Cardiac muscle cell (in vitro differentiated cells and primary cell): ENCODE measurements at places on chromosomes 1 and 21. TPM values are rescaled to one million over a fixed set of nuclear protein-coding genes. Genes with fewer than 3 reads are reported as not detected.
A peak's percentile ranks its signal among the peaks of the same experiment; 100 is the strongest.

- no peak overlapping the region for H3K4me3 ChIP-seq
- DNase-seq: no peak
- no peak overlapping the region for H3K27ac ChIP-seq
- H3K4me1 ChIP-seq: peaks cover 21% of the 10 kb centered on the region
These were observed 125.3 kb upstream of the HMGB4 start for GRCh38 chr1:33738536-33738935.

DNA sequence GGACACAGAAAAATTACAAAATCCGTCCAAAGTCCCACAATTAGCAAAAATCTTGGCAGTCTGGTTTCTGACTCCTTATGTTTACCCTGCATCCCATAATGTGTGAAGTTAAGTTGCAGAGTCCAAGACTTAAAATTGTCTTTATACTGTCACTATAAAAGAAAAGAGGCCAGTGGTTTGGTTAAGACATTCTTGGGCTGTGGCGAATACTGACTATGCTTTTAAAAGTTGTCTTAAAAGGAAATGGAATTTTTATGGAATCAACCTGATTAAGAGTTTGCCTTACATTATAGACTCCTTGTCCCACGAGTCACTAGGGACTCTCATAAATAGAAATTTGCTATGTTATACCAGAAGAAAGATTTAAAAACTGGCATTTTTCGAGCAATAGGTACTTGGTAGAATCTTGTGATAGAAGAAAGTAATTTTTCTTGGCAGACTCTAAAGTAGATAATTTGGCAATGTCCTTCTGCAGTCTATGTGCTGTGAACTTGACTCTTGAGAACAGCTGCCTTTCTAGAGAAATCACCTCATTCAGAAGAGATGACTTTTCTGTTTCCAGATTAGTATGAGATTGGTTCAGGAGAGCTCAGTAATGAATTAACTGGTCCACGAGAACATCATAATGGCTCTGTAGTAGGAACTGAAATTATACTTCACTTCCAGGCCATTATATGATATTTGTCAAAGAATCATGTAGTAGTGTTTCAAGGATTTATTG is 31.8 kb downstream of the NTNG1 start:
- DNase-seq: no peak
- no peaks in the 10 kb centered on the region for H3K27me3 ChIP-seq
- no peaks in the 10 kb centered on the region for H3K36me3 ChIP-seq
- no peak overlapping the region for H3K27ac ChIP-seq
- H3K4me1 ChIP-seq: no peaks in the 10 kb centered on the region

DNA sequence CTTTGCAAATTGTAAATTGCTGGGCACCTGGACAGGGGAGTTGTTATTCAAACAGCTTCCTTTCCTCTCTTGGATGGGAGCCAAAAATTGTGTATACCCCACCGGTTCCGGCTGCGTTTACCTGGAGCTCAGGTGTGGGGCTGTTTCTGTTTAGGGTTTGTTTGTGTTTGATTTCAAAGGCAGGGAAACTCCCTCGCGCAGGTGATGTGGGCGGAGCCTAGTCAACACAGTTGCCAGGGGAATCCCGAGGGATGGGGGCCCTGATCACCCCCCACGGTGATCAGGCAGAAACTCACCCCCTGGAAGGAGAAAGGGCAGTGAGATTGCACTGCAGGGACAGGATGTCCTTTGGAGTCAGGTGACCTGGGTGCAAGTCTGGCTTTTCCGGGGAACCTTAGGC is 28.3 kb downstream of the CDCP2 start:
- no peak overlapping the region for H3K27ac ChIP-seq
- no peak for DNase-seq
- H3K4me3 ChIP-seq: no peak overlapping the region

- peak overlapping the region; percentile 94 for H3K27ac ChIP-seq
- peak overlapping the region; percentile 16 for H3K4me3 ChIP-seq
These were observed 417.0 kb upstream of the ESRRG start for GRCh38 chr1:217140041-217140901.

DNA sequence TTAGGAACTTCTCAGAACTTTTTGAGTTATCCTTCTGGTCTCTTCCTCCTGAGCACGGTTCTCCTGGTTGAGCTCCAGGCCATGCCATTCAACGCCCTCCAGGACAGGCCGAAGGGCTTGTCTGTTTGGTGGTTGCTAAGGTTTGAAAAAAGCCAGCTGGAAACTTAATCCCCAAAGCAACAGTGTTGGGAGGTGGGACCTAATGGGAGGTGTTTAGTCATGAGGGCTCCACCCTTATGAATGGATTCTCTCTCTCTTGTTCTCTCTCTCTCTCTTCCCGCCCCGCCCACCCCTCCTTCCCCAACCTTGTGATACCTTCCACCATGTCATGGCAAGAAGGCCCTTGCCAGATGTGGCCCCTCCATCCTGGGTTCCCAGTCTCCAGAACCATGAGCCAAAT is 829 bp downstream of the KCNE1 start:
- H3K4me3 ChIP-seq: no peak overlapping the region
- no peaks in the 10 kb centered on the region for H3K27me3 ChIP-seq
- no peaks in the 10 kb centered on the region for H3K36me3 ChIP-seq
- H3K27ac ChIP-seq: no peak overlapping the region

- no peak for DNase-seq
- no peak overlapping the region for H3K4me3 ChIP-seq
- H3K27me3 ChIP-seq: no peaks in the 10 kb centered on the region
- H3K36me3 ChIP-seq: no peaks in the 10 kb centered on the region
- H3K4me1 ChIP-seq: peaks cover 4% of the 10 kb centered on the region
These were observed 588.3 kb downstream of the LMO4 start for GRCh38 chr1:87916965-87917364.

DNA sequence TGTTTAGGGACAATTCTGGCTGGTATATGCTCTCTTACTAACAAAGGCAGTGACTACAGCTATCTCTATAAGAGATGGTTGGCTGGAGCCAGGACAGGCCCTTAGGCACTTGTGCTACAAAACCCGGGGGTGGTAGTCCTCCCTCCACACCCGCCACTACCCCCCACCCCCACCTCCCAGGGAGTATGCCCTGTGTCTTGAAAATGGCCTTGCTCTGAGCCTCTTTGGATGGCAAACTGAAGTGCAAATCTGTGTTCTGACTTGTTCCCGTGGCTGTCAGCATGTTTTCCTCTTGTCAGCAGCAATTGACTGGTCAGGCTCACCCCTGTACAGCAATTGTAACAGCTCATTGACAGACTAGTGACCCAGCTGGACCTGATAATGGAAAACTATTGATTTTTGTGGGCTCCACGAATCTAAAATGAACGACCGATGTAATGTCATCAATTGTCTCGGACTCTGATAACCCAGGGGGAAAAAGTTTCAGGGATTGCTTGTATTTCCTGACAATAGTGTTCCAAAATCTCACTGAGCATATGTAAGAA is 139.4 kb upstream of the BARHL2 start:
- no peaks in the 10 kb centered on the region for H3K4me1 ChIP-seq
- no peak for DNase-seq
- no peak overlapping the region for H3K4me3 ChIP-seq
- H3K36me3 ChIP-seq: no peaks in the 10 kb centered on the region
- no peak overlapping the region for H3K27ac ChIP-seq

DNA sequence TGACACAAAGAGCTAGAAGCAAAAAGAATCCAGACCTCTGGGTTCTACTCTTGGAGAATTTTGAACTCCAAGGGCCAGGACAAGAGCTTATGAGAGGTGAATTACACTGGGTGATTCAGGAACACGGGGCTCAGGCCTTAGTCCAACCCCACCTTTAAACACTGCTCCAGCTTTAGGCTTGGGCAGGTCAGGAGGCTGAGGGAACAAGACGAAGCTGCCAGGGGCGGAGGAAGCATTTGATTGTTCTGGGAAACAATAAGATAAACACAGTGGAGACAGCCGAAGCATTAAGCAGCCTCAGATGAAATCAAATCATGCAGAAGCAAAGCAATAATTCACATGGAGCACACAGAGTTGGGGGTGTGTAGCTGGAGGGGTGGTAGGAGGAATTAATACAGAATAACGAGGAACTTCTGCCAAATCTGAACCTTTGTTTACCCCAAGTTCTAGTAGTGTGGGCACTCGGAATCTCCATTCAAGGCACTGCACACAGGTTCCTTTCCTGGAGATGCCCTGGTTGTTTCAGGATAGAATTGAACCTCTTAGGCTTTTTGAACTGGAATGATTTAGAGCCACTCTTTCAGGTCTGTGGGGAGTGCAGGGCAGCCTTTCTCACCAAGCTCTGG is 93.2 kb downstream of the PLXNA2 start:
- H3K4me3 ChIP-seq: no peak overlapping the region
- H3K36me3 ChIP-seq: no peaks in the 10 kb centered on the region
- H3K27me3 ChIP-seq: no peaks in the 10 kb centered on the region
- peaks cover 11% of the 10 kb centered on the region for H3K4me1 ChIP-seq
- DNase-seq: no peak

- DNase-seq: no peak
- no peak overlapping the region for H3K27ac ChIP-seq
- H3K27me3 ChIP-seq: no peaks in the 10 kb centered on the region
- H3K4me3 ChIP-seq: no peak overlapping the region
These were observed 5.2 kb downstream of the PFKFB2 start for GRCh38 chr1:207058252-207058651.

DNA sequence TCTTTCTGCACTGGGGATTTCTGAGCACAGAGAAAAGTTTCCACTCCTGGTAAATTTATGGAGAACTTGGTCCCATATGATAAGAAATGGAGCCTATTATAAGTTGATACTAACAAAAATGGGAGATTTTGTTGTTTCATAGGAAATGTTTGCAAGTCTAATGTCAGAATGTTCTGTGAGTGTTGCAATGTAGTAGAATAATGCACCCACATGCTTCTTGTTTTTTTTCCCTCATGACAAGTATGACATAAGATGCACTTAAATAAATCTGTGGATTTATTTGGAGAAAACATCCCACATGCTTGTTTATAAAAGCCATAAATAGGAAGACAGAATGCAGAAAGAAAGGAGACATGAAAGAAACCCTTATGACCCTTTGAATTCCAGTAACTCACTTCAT is 50.8 kb upstream of the KCNJ6 start:
- H3K27me3 ChIP-seq: no peaks in the 10 kb centered on the region
- DNase-seq: no peak
- H3K36me3 ChIP-seq: no peaks in the 10 kb centered on the region
- no peak overlapping the region for H3K4me3 ChIP-seq
- no peaks in the 10 kb centered on the region for H3K4me1 ChIP-seq

DNA sequence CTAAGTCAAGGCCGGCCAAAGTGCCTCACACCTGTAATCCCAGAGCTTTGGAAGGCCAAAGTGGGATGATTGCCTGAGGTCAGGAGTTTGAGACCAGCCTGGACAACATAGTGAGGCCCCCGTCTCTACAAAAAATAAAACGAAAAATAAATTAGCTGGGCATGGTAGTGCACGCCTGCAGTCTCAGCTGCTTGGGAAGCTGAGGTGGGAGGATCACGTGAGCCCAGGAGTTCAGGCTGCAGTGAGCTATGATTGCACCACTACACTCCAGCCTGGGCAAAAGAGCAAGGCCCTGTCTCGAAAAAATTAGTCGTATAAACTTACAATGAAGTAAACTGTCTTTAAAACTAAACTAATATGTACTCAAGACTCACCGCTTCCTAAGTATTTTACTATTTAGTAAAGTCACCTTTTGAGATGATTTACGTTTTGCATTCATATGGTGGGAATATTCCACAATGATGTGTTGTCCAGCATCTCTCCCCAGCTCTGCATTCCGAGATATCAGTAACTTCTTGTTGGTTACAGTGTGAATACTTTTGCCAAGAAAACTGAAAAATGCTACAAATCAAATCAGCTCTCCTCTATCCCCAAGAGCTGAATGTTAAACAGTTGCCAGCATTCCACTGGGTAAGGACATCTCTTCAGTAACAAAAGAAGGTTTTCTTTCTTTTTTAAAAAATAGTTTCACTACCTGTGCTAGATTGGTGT is 84.9 kb upstream of the C21orf91 start:
- DNase-seq: peak; percentile 17
- no peak overlapping the region for H3K27ac ChIP-seq
- H3K36me3 ChIP-seq: no peaks in the 10 kb centered on the region
- no peaks in the 10 kb centered on the region for H3K4me1 ChIP-seq

Gene DNALI1
- total RNA-seq: 28.7 and 43.2 TPM in 2 replicates

Gene JMJD4
- 38.3 and 42.3 TPM in 2 replicates for total RNA-seq

Gene SPATA46
- not detected in 2 replicates for total RNA-seq

Gene FAM177B
- not detected in 2 replicates for total RNA-seq

Gene LYPD8
- not detected in 2 replicates for total RNA-seq

Gene SYDE2
- 22.2 and 47.5 TPM in 2 replicates for total RNA-seq

Gene ADAMTS5
- total RNA-seq: 0.07 and 0.21 TPM in 2 replicates

Gene RGS7
- not detected in 2 replicates for total RNA-seq

Gene SPRR2G
- total RNA-seq: not detected in 2 replicates
